ENCODE measurements at places on chromosomes 1 and 21.

- no peak overlapping the region for H3K27ac ChIP-seq
- no peaks in the 10 kb centered on the region for H3K36me3 ChIP-seq
- DNase-seq = no peak
- peaks cover 13% of the 10 kb centered on the region for H3K4me1 ChIP-seq
- no peaks in the 10 kb centered on the region for H3K27me3 ChIP-seq
Observed at GRCh38 chr1:197778366-197778945, 3.2 kb upstream of the DENND1B start.

DNA sequence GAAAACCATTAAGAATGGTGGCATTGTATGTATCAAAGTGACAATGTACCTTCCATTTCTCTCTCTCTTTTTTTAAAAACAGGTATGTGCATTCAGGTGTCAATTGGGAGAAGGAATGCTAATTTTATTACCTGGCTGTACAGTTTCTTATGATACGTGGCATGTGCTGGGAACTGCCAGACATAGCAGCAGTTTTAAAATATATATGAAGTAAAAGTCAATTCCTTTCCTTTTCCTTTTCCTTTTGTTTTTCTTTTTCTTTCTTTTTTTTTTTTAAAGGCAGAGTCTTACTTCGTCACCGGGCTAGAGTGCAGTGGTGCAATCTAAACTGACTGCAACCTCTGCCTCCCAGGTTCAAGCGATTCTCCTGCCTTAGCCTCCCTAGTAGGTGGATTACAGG, 37.0 kb downstream of the SPEN start:
- H3K4me1 ChIP-seq = peaks cover 34% of the 10 kb centered on the region
- H3K27ac ChIP-seq = peak overlapping the region; percentile 90
- no peak for DNase-seq
- no peaks in the 10 kb centered on the region for H3K27me3 ChIP-seq

DNA sequence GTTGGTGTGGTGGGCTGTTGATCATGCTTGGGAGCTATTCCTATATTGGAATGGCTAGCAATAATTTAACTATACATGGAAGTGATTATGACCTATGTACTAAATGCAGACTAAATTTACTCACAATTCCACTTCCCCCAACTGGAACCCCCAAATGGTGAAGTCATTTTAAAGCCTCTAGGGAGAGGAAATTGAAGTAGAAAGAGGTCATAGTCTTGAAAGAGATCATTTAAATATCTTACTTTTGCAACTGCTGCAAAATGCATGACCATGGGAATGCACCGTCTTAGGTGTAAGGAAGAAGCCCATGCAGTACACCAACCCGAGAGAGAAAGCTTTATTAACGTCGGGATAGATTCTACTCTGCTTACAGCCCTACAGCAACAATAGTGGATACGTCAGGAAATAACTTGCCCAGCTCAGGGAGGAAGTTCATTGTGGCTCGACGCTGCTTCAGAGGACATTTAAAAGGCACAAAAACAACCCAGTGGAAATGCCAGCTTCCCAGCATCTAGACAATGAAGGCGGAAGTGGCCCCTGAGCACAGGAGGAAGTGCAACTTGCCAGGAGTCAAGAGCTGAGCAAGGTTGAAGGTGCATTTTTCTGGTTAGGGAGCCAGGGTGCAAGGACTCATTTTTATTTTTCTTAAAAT, 26.5 kb downstream of the CYYR1 start:
- H3K36me3 ChIP-seq = no peaks in the 10 kb centered on the region
- DNase-seq = no peak
- H3K4me3 ChIP-seq = no peak overlapping the region
- no peaks in the 10 kb centered on the region for H3K4me1 ChIP-seq
- no peak overlapping the region for H3K27ac ChIP-seq

GRCh38 chr1:150022357-150022756, 11.8 kb upstream of the OTUD7B start:
- no peaks in the 10 kb centered on the region for H3K36me3 ChIP-seq
- no peak for DNase-seq
- no peaks in the 10 kb centered on the region for H3K27me3 ChIP-seq
- no peak overlapping the region for H3K27ac ChIP-seq
- H3K4me3 ChIP-seq = no peak overlapping the region
- H3K4me1 ChIP-seq = no peaks in the 10 kb centered on the region

DNA sequence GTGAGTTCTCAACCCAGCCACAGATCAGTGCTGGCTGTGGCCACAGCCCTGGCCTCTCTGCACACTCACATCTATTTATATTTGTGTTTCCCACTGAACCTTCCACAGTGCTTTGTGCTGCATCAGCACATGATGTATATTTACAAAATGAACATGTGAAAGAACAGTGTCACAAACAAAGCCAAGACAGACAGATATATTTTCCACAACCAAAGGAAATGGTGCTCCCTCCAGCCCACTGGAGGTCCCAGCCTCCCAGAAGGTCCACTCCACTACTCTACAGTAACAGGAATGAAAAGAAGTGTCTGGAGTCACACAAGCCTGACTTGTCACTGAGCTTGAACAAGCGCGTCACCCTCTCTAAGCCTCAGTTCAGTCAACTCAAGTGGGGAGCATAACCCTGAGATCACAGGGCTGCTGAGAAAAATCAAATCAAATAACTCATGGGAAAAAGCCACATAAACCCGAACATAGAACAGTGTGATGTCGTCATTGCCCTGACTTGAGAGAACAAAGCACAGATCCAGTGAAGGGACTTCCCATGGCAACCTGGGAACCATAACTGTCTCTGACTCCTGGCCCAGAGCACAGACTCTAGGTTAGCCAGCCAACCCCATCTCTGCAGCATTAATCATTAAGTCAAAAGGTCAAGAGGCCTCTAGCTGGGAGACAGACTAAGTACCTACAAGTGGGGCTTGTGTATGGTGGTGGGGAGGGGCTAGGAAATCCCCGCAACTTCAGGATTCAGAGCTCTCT, 121.2 kb downstream of the TRABD2B start:
- H3K36me3 ChIP-seq = no peaks in the 10 kb centered on the region
- no peaks in the 10 kb centered on the region for H3K4me1 ChIP-seq
- peak overlapping the region; percentile 31 for H3K27ac ChIP-seq
- no peak overlapping the region for H3K4me3 ChIP-seq

DNA sequence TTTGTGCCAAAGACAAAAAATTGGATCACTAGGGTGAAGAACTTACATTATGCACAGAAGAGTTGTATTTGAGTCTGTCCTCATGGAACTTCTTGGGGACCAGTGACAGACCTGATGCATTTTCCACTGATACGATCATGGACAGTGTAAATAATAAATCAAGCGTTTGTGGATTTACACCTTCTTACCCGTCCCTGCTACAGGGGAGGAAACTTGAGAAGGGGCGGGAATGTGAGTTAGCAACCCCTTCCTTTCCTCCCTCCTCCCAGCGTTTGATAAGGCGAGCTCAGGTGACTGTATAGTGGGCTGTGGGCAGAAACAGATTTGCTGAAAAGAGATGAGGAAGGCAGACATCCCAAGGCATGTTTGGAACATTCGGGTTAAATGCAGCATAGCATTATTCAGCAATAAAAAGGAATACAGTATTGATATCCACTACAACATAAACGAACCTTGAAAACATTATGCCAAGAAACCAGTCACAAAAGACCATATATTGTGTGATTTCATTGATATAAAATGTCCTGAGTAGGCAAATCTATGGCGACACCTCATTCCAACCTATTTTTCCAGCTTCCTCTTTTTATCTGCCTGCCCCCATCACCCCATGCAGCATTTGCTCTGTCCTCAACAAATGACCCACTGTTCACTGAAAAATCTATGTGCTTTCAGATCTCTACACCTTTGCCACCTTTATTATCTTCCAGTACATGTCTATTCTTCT, 128.7 kb downstream of the ZZZ3 start:
- H3K4me1 ChIP-seq = no peaks in the 10 kb centered on the region
- H3K27ac ChIP-seq = no peak overlapping the region
- DNase-seq = no peak

DNA sequence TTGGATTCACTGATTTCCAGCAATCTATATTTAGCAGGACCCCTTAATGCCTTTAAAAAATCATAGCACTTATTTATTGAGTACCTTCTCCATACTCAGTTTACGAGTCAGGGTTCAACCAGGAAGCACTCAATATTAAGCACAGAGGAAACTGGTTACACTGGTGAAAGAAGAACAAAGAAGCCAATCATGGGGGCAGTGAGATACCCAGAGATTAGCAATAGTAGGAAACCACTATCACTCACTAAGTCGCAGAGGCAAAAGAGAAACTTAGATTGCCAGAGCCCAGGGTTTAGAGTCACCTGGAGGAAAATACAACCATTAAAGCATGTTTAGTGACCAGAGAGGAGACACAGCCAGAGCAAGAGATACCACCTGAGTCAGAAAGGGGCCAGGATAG, 670.5 kb upstream of the USP24 start:
- no peaks in the 10 kb centered on the region for H3K27me3 ChIP-seq
- H3K27ac ChIP-seq = no peak overlapping the region
- no peaks in the 10 kb centered on the region for H3K4me1 ChIP-seq
- no peaks in the 10 kb centered on the region for H3K36me3 ChIP-seq

DNA sequence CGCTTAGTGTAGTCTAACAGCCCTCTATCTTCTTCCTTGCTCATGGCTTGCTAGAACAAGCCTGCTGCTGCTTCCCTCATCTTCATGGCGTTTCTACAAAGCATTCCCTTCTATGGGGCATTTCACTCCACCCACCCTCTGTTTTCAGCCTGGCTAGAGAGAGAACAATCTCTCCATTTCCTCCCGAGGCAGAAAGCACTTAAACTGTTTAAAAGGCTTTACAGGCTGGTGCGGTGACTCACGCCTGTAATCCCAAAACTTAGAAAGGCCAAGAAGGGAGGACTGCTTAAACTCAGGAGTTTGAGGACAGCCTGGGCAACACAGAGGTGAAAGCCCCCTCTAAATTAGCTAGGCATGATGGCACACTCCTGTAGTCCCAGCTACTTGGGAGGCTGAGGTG, 17.8 kb downstream of the ORC1 start:
- H3K4me3 ChIP-seq = no peak overlapping the region
- no peaks in the 10 kb centered on the region for H3K27me3 ChIP-seq
- H3K36me3 ChIP-seq = no peaks in the 10 kb centered on the region
- H3K27ac ChIP-seq = no peak overlapping the region

DNA sequence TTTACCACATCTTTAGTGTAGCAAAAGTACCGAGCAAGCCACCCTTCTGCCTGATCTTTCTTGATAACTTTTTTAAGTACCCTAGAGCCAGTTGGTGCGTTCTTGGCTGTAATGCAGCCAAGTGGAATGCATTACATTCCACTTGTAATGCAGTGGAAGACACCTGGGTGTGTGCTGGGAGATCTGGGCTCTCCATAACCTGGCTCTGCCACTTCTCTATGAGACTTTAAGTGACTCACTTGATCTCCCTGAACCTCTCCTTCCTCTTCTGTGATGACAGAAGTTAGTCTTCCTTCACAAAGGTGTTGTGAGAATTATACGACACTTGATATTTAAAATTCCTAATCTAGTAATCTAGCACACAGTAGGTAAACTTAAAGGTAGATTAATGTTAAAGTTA, 35.3 kb upstream of the NFIA start:
- no peaks in the 10 kb centered on the region for H3K27me3 ChIP-seq
- H3K36me3 ChIP-seq = no peaks in the 10 kb centered on the region
- no peak overlapping the region for H3K4me3 ChIP-seq
- no peak for DNase-seq
- no peak overlapping the region for H3K27ac ChIP-seq

- no peaks in the 10 kb centered on the region for H3K36me3 ChIP-seq
- H3K27me3 ChIP-seq = no peaks in the 10 kb centered on the region
- no peak overlapping the region for H3K4me3 ChIP-seq
- no peak for DNase-seq
Observed at GRCh38 chr21:41201385-41201784, 33.4 kb downstream of the BACE2 start.

- H3K27ac ChIP-seq = peak overlapping the region; percentile 71
- peaks cover 45% of the 10 kb centered on the region for H3K4me1 ChIP-seq
- H3K4me3 ChIP-seq = no peak overlapping the region
- no peak for DNase-seq
Observed at GRCh38 chr1:183841550-183841949, 36.6 kb downstream of the RGL1 start.

GRCh38 chr1:214244841-214245240, 36.1 kb upstream of the SMYD2 start:
- H3K36me3 ChIP-seq = no peaks in the 10 kb centered on the region
- H3K27ac ChIP-seq = no peak overlapping the region
- no peak overlapping the region for H3K4me3 ChIP-seq

DNA sequence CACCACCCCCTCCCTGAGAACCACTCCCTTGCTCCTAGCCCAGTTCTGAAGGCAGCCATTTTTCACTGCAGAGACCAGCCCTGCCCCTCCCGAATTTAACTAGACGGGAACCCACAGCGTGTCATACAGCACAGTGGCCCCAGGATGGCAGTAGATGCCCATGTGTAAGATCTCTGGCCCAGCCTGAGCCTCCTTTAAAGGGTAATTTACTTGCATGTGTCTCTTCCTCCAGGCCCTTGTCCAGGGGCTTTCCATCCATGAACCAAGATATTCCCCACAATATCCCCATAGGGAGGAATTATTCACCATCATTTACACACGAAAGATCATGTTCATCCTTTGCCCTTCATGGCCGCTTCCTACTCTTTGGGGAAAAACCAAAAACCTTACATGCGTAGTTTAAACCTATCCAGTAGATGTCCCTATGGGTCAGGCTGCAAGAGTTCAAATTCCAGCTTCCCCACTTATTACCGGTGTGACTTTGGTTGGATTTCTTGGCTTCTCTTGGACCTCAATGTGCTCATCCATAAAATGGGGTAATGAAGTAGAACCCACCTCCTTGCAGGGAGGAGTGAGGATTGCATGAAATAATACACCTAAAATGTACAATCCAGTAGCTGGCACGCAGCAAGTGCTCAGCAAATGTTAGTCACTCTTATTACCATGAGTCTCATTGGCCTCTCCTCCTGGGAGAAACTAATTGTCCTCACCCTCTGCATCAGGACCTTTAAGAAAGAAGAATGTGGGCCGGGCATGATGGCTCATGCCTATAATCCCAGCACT, 4.0 kb upstream of the LACTBL1 start:
- no peaks in the 10 kb centered on the region for H3K27me3 ChIP-seq
- H3K36me3 ChIP-seq = no peaks in the 10 kb centered on the region
- no peak overlapping the region for H3K4me3 ChIP-seq
- peak; percentile 68 for DNase-seq

DNA sequence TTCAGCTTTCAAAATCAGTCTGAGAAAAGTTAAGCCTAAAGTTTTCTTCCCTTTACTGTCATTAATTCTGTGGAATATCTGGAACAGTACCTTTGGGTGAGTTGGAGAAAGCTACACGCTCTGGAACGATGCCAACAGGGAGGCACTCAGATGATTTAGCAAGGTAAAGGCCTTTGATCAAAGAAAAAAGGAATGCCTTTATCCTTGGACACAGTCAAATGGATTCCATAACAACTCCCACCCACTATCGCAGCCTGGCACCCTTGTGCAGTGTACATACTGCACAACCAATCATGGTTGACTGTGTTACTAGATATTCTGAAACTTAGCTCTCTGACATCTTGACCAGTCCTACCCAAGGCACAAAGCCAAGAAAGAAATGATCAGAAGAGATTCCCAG, 218.7 kb downstream of the PATJ start:
- no peaks in the 10 kb centered on the region for H3K27me3 ChIP-seq
- H3K27ac ChIP-seq = no peak overlapping the region
- H3K4me3 ChIP-seq = no peak overlapping the region
- no peak for DNase-seq
- no peaks in the 10 kb centered on the region for H3K36me3 ChIP-seq

Data from sigmoid colon (tissue), 7 donors.